NCI-H2171 treated with DMSO at 0.1 percent for 48 hours (cell line): ENCODE measurements at places on chromosomes 2 and 18.

DNA sequence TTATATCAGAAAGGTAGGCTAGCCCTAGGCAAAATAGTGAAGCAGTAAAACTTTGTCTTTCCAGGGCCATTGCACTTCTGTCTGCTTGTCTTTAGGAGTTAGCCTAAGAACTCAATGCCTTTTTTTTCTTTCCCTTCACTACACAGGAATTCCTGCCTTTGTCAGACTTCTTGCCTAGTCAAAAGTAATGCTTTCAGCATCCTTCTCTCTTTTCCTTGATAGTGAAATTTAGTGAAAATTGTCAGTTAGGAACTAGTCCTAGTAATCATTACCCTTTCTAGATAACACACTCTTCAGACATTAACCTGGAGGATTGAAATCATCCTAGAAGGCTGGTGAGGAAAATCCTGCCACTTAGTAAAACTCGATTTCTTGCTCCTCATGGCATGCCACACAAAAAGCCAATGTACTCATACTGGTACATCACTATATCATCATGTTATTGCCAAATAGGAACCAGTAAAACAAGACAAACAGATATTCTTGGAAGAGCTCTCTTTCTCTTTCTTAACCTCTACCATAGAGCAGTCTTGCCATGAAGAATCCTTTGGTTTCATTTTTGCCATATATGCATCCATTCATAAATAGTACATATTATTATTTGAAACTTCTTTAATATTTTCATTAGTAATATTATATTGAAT is 320.5 kb downstream of the CTNNA2 start:
- DNase-seq = no peak

GRCh38 chr18:62097698-62098097 is 89.2 kb downstream of the PIGN start:
- no peak for DNase-seq

DNA sequence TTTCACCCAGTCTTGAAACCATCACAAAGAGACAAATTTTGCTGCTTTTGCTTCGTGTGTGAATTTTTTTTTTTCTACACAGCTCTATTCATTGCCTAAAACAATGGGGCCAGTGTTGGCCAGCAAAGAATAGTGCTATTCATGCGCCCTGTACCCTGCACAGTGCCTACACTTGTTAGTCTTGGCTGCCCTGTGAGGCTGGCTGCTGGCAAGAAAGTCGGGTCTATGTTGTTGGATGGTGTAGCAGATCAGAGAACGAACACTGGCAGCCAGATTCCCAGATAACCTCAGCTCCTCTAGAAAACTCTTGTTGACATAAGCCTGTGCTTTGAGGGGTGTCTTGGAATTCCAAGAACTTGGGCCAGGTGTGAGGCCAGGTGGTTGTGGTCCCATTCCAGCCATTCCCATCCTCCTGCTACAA is 455.7 kb upstream of the TCF4 start:
- DNase-seq = no peak

DNA sequence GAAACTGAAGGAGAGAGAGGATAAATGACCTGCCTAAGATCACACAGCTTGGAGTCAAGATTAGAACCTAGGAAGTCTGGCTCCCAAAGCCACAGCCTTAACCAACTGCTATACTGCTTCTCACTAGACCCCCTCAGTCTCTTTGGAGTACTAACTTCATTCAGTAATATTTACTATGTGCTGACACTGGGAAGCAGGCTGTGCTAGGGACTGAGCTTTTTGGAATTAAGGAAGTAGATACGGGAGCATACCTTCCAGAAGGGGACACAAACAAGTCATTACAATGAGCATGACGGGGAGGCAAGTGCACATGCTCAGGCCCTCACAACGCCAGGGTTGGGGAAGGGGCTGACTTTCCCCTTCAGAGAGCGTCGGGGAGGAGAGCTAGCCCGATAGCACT is 97.7 kb downstream of the INO80D start:
- DNase-seq = no peak

DNA sequence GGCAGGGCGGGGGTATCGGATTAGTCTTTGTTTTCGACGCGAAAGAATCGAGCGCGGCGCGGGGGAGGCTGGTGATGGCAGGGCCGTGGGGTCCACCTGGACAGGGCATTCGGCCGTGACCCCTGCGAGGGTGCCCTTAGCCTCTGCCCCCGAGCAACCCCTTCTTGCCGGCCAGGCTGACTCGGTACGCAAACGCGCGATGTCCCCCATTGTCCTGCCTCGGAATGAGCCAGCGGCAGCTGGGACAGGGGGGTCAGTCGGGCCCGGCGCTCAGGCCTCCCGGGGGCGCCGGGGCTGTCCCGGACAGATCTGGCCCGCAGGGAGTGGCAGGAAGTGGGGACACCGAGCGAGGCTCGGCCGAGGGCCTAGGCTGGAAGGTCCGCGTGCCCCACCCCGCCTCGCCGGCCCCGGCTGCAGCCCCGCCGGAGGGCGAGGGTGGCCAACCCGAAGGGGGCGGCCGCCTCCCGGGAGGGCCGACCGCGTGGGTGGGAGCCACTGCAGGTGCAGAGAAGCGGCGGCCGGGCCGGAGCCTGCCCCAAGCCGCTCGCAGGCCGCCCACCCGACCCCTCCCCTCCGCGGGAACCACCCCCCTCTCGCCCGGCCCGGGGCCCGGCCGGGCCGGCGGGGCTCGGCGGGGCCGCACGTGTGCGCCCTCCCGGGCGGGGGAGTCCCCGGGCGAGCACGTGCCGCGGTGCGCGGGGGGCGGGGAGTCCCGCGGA is at the start of gene TET3:
Gene TET3 (plus strand): TSS at position 708 of the 719 bp plus-strand sequence. CDS start 1,494 bp downstream, outside the sequence.
- no peak for DNase-seq

DNA sequence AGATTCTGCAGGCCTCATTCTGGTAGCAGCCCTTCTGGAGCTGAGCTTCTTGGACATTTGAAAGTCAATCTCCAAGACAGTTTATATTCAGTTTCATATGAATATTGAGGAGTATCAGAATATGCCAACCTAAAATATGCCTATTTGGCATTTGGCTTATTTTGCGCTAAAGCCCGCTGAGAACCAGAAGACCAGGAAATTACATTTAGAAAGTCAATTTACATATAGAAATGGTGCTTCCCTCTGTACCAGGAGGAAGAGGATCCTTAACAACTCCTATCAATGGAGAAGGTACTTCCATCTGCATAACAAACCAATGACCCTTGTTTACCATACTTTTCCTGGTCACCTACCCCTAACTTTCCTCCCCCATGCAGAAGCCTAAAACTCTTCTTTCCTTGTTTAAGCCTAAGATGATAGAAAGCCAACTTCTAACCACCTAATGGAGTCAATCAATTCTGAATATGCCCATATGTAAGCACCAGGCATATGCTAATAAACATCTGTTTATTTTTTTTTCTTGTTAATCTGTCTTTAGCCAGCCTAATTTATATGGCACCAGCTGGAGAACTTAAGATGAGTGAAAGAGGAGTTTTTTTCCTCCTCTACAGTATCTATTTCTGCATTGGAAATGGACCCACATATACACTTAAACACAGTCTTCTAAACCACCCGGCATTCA is 57.0 kb upstream of the DYNC1I2 start:
- DNase-seq = peak; percentile 20

DNA sequence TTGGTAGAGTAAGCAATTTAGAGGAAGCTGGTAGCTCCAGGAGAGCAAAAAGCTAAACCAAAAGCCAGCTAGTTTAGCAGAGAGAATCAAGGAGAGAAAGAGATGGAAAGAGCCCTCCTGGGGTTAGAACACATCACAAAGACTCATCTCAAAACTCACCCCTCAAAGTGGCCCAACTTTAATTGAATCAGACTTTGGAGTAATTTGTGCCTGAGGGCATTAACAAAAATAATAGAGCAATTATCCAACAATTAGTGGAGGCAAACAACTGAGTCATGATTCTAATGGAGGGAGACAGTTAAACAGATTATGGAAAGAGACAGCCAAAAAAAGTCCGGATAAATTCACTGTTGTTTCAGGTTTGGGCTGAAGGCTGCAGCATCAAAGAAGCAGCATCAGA is 417.4 kb downstream of the KCNJ3 start:
- no peak for DNase-seq

GRCh38 chr18:78192054-78192453 is 787.6 kb upstream of the SALL3 start:
- no peak for DNase-seq

DNA sequence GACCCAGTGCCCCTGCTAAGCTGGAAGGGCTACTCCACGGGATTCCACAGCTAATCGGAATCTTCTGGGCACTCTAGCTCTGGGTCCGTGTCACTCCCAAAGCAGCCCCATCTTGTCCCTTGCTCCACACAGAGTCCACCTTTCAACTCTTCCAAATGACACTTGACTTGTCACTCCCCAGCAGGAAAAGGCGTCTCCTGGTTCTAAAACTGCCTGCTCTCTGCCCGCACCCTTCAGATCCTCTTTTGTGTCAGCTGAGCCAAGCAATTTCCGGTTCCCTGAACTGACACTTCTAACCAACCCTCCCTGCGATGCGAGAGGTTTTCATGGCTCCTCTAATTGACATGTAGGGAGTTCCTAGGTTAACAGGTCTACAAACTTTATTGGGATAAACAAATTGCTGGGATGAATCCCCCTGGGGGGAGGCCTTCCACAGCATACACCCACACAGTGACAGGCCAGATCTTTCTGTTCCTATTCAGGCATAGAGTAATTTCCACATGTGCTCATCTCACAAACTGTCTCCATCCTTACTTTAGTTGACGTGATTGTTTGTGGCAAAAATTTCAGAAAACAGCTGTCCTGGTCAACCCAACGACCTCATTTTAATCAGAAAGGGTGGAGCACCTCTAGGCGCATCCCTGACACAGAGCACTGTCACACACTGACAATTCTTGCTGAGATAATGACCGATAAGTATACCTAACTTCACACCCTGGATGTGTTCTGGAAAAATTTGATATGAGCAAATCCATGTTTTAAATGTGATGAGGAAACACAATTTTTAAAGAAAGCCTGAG is 104.9 kb downstream of the RBMS1 start:
- DNase-seq = no peak

DNA sequence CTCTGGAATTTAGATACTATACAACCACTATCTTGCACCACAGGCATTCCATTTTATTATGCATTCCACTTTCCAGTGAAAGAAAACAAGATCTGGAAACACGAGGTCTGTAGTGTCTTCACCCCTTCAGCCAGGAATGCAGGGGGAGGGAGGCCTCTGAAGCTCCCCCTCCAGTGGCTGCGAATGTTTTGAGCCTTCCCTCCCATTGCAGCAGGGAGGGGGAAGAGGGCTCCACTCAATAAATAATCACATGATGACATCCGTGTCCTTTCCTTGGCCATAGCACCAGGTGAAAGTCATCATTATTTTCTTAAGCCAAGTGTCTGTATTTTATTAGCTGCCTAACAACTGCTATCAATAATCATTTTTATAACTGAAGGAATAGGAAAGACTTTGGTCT is 38.6 kb downstream of the ALPK2 start:
- no peak for DNase-seq

DNA sequence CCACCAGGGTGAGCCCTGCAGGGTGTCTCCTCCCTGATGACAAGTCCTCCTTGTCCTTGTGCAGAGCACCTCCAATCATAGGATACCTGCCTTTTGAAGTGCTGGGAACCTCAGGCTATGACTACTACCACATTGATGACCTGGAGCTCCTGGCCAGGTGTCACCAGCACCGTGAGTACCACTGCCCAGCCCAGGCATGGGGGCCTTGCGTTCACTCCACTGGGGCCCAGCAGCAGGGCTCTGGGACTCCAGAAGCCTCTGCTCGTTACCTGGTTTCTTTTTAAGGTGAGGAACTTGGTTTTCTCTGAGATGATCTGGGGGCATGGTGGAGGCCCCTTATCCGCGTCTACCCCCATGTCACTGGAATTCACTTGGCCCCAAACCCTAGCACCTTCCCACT is 36.5 kb upstream of the RPL31 start:
- DNase-seq = no peak

- no peak for DNase-seq
Observed at GRCh38 chr2:200356857-200357384, 50.4 kb downstream of the SPATS2L start.

DNA sequence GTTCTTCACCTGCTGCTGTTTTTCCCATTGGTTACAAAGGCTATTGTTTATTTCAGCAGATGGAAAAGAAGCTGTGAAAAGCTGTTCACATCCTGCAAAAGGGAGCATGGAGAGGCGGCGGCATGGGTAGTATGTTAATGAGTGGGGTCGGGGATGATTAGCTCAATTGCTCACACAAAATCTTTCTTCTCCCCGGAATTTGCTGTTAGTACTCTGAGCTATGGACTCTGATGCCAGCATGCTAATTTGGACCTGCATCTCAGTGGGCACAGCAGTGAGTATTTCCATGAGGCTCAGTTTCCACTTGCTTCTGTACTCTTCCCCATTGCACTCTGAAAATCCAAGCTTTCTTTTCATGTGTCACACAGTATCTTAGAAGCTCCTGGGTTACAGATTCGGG is 61.6 kb downstream of the DNER start:
- no peak for DNase-seq

GRCh38 chr2:120984046-120984445 is 248.4 kb downstream of the GLI2 start:
- DNase-seq = no peak

DNA sequence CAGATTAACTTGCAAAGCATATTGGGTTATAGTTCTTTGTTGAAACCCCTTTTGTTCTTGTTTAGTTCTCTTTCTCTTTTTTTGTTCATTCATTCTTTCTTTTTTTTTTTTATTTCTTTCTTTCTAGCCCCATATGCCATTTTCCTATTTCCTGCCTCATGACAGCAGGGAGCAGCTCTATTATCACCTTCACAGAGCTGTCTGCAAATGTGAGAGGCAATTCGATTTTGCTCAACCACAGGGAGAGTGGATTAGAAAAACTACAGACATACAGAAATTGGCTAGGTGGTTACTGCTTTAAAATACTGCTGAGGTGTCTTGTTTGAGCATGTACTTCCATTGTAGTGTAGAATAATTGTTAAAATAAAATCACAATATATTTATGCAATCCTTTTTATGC is 44.2 kb upstream of the TBR1 start:
- DNase-seq = no peak

- no peak for DNase-seq
Observed at GRCh38 chr18:45666520-45666919, 51.2 kb downstream of the SLC14A2 start.

- no peak for DNase-seq
Observed at GRCh38 chr18:28903306-28903705, 726.4 kb upstream of the CDH2 start.

DNA sequence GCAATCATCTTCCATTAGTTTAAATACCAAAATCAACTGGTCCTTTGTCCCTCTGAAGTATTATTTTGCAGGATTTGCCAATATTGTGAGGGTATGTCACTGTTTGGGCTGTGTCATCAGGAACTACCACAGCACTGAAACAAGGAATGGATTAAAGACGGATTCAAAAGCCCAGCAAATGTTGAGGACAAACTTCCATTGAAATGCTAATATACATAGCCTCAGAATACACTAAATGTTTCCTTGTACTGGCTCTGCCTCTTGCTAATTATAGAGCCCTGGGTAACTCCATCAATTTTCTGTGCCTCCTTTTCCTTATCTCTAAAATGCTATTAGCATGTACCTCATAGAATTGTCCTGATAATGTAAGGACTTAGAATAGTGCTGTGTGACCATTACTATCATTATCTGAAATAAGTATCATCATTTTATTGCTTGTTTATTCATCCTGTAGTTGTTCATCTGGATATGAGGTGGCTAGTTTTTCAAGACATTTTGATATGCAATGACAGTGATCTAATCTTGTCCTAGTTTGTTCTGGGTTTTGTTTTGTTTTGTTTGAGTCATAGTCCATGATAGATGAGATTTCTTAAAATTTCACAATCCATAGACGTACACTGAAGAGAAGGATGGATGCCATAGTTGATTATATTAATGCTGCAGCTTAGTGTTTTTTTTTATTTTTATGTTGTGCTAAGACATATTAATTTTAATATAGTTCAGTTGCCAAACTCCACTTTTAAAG is 333.4 kb upstream of the KCNH7 start:
- DNase-seq = no peak
